ENCODE measurements at places on chromosomes 4 and X. TPM values are rescaled to one million over a fixed set of nuclear protein-coding genes. Genes with fewer than 3 reads are reported as not detected.

CSAG3 gene
- not detected for total RNA-seq

FOXR2 gene
- not detected for total RNA-seq

SHOX gene
- not detected for total RNA-seq

BMX gene
- total RNA-seq, result not detected

GLUD2 gene
- 1.8 TPM for total RNA-seq

HSD17B10 gene
- total RNA-seq, result 59.4 TPM

CORIN gene
- 0.16 TPM for total RNA-seq

SETD7 gene
- total RNA-seq, result 48.4 TPM

PDGFRA gene
- 529 TPM for total RNA-seq

SPANXN4 gene
- total RNA-seq, result not detected

COQ2 gene
- 4.6 TPM for total RNA-seq

TEX13B gene
- not detected for total RNA-seq

ARFIP1 gene
- total RNA-seq, result 40.7 TPM

JCHAIN gene
- 0.34 TPM for total RNA-seq

SERTM2 gene
- total RNA-seq, result not detected

PRR32 gene
- not detected for total RNA-seq

HGFAC gene
- under 0.01 TPM for total RNA-seq

EPHA5 gene
- total RNA-seq, result 0.52 TPM

ADH1C gene
- total RNA-seq, result 6.1 TPM

SPATA4 gene
- total RNA-seq, result not detected

SLC9B1 gene
- 2.2 TPM for total RNA-seq

SSX1 gene
- not detected for total RNA-seq

CACNA1F gene
- total RNA-seq, result not detected

VEGFC gene
- 13.4 TPM for total RNA-seq

FAM9A gene
- total RNA-seq, result not detected

NEIL3 gene
- total RNA-seq, result 1.3 TPM

MGAT4D gene
- not detected for total RNA-seq

CXCL11 gene
- not detected for total RNA-seq

CFP gene
- 0.17 TPM for total RNA-seq

PWWP3B gene
- total RNA-seq, result under 0.01 TPM

RIBC1 gene
- 1.4 TPM for total RNA-seq

ELK1 gene
- 8.2 TPM for total RNA-seq
